ENCODE measurements at places on chromosomes 5 and 9.

GRCh38 chr5:132828846-132829494 is 1.5 kb downstream of the SHROOM1 start:
- H3K27me3 ChIP-seq: no peaks in the 10 kb centered on the region
- H3K27ac ChIP-seq: no peak overlapping the region
- H3K4me1 ChIP-seq: peaks cover 14% of the 10 kb centered on the region
- H3K36me3 ChIP-seq: no peaks in the 10 kb centered on the region
- no peak for DNase-seq

DNA sequence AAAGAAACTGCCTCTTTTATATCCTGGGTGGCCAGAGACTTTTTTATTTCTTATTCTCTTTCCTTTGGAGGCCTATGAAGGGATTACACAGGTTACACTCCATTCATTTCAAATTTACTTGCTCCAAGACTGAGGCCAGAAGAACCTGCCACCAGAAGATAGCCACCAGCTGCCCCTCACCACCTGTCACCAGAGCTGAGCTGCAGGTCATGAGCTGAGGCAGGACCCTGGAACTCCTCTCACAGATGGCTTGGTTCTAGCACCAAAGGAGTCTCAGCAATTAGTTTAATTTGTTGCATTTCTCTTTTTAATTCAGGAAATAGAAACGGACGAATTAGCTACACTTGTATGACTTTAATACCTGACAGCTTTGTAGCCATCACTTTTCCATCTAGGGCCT is 313.9 kb downstream of the SPOCK1 start:
- no peak overlapping the region for H3K4me3 ChIP-seq
- no peaks in the 10 kb centered on the region for H3K36me3 ChIP-seq
- H3K4me1 ChIP-seq: peaks cover 7% of the 10 kb centered on the region
- no peak overlapping the region for H3K27ac ChIP-seq

DNA sequence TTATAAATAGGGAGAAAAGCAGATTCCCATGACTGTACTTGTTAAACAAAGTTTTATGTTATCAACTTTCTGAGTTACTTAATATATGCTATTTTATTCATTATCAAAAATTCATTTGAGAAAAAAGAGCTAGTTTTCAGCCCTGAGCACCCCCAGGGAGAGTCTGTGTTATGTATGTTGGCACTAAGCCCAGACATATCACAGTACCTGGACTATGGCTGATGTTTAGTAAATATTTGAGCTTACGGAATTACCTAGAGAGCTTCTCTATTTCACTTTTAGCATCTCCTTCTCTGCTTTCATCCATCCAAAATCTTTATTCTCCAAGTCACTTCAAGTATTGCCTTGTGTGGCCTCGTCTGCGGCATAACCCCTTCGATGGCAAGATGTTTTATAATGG is 225.9 kb upstream of the PCSK5 start:
- no peak overlapping the region for H3K27ac ChIP-seq
- no peak overlapping the region for H3K4me3 ChIP-seq
- H3K4me1 ChIP-seq: peaks cover 1% of the 10 kb centered on the region
- DNase-seq: no peak
- H3K27me3 ChIP-seq: peaks cover 32% of the 10 kb centered on the region

- no peaks in the 10 kb centered on the region for H3K27me3 ChIP-seq
- DNase-seq: no peak
- no peak overlapping the region for H3K4me3 ChIP-seq
- no peak overlapping the region for H3K27ac ChIP-seq
These were observed 619.7 kb upstream of the ARRDC3 start for GRCh38 chr5:92002721-92003274.

GRCh38 chr5:89179731-89180130 is 296.7 kb upstream of the MEF2C start:
- no peaks in the 10 kb centered on the region for H3K36me3 ChIP-seq
- H3K27ac ChIP-seq: no peak overlapping the region
- H3K4me3 ChIP-seq: no peak overlapping the region
- no peaks in the 10 kb centered on the region for H3K27me3 ChIP-seq
- no peak for DNase-seq

GRCh38 chr9:8366161-8366926 is 566.8 kb upstream of the DMAC1 start:
- no peaks in the 10 kb centered on the region for H3K27me3 ChIP-seq
- no peak overlapping the region for H3K27ac ChIP-seq
- H3K4me1 ChIP-seq: peaks cover 20% of the 10 kb centered on the region

DNA sequence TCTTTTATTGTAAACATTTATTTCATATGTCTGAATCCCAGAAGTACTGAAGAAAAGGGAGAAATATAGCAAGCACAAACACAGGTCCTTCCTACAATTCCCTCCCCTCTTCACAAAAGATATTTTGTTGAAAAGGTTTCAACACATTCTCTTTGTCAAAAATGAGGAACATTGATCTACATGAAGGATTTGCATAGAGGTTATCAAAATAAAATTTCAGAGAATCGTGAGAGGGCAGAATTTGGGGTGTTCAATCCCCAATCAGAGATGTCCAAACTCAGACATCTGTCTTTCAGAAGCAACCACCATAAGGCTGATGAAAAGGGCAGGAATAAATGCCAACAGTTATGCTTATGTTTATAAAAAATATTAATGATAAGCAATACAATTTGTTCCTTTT is 69.2 kb downstream of the MARCHF3 start:
- no peaks in the 10 kb centered on the region for H3K27me3 ChIP-seq
- H3K4me1 ChIP-seq: peaks cover 50% of the 10 kb centered on the region
- H3K27ac ChIP-seq: no peak overlapping the region
- no peak overlapping the region for H3K4me3 ChIP-seq
- DNase-seq: no peak
- no peaks in the 10 kb centered on the region for H3K36me3 ChIP-seq

DNA sequence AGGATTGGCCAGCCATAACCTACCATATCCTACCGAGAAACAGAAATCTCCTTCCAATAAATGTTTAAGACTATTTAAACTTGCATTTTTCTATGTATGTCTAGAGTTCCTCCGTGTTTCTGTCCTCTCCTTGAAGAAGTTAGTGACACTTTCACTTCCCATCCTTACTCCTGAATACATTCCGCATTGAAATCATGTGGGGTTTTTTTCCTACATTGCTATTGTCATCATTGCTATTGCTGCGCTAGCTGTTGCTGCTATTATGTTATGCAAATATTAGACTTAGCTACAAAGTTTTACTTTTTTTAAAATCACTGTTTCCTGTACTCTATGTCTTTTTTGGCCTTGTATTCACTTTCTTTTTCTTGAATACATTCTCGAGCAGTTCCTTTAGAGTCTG is 83.3 kb upstream of the NEK6 start:
- H3K27ac ChIP-seq: no peak overlapping the region
- H3K27me3 ChIP-seq: peaks cover 69% of the 10 kb centered on the region
- H3K4me3 ChIP-seq: no peak overlapping the region
- no peaks in the 10 kb centered on the region for H3K36me3 ChIP-seq
- no peak for DNase-seq

GRCh38 chr5:159471904-159472303 is 141.6 kb upstream of the IL12B start:
- no peak overlapping the region for H3K27ac ChIP-seq
- no peak overlapping the region for H3K4me3 ChIP-seq
- no peaks in the 10 kb centered on the region for H3K36me3 ChIP-seq
- H3K27me3 ChIP-seq: peaks cover 74% of the 10 kb centered on the region
- no peaks in the 10 kb centered on the region for H3K4me1 ChIP-seq

DNA sequence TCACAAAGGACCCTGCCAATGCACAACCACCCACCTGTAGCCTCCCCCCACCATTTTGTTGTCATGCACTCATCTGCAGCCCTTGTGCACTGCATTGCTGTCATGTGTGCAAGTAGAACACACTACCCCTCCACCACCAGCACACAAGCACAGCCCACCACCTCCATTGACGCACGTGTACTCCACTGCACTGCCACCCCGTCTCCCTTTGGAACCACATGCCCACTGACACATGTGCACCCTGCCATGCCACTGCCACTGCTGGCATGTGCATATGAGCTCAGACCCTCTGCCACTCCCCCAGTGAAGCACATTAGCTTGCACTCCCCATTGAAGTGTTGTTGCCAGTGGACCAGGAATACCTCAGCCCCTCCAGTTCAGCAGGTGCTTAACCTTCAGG is 530.3 kb upstream of the ACO1 start:
- H3K4me3 ChIP-seq: no peak overlapping the region
- no peaks in the 10 kb centered on the region for H3K27me3 ChIP-seq
- no peaks in the 10 kb centered on the region for H3K4me1 ChIP-seq
